ENCODE measurements at places on chromosomes 1 and 21. TPM values are rescaled to one million over a fixed set of nuclear protein-coding genes. Genes with fewer than 3 reads are reported as not detected.
A peak's percentile ranks its signal among the peaks of the same experiment; 100 is the strongest.

DNA sequence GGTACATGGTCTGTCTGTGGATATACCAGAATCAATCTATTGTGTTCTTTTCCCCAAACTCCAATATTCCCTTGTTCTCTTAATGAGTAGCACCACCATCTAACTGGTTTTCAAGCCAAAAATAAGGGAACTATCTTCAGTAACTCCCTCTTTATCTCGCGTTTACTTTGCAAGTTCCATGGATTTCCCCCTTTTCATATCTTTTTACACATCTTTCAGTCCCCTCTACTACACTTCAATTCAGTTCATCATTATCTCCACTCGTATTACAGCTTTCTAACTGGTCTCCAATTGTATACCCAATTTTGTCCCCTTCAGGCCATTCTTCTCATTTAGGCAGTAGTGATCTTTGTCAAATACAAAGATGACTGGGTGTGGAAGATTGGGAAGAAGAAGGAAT, 4.1 kb upstream of the TMCO1 start:
- no peak for DNase-seq

DNA sequence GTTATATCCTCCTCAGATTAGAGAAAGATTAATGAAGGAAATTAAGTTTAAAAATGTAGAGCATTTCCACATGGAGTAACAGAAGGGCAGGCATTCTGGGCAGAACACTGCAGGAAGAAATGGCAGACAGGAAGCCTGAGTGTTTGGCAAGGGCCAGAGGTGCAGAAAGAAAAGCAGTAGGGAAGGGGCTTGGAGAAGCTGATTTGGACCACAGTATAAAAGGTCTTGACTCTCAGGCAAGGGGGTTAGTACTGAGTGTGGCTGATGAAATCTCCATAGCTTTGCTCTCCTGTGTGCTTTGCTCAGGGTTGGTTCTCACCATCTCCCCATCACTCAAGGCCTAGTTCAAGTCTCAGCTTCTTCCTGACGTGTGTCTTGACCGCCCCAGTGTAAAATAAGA, 80.2 kb downstream of the SLC45A1 start:
- DNase-seq, result no peak

DNA sequence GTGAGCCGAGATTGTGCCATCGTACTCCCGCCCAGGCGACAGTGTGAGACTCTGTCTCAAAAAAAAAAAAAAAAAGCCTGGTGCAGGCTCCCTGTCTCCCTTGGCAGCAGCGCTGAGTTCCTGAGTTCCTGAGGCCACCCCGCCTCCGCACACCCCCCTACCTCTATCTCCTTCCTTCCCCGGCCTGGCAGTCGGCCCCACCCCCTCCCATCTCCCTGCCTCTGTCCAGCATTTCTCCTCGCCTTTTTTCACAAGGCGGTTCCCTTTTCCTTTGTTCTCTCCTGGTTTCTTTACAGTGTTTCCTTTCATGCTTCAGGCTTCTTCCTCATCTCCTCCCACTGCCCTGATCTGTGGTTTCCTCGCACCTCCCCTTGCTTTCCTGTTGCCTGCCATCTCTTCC, 2.7 kb downstream of the RORC start:
- no peak for DNase-seq

DNA sequence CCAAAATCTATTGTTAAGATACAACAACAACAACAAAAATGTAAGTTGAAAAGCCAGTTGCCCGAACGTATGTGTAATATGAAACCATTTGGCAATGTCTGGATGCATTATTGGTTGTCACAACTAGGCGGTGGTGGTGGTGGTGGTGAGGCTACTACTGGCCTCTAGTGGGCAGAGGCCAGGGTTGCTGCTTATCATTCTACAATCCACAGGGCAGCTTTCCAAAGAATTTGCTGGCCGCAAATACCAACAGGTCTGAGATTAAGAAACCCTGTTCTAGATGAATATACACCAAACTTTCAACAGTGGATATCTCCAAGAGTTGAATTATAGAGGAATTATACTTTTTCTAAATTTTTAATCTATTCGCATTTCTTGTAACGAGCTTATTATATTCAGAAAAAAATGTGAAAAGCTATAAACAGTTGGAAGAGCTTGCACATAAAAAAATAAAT, 26.8 kb upstream of the ZNF697 start:
- peak; percentile 36 for DNase-seq

The ZBTB21 gene
- 40.1 TPM for total RNA-seq

DNA sequence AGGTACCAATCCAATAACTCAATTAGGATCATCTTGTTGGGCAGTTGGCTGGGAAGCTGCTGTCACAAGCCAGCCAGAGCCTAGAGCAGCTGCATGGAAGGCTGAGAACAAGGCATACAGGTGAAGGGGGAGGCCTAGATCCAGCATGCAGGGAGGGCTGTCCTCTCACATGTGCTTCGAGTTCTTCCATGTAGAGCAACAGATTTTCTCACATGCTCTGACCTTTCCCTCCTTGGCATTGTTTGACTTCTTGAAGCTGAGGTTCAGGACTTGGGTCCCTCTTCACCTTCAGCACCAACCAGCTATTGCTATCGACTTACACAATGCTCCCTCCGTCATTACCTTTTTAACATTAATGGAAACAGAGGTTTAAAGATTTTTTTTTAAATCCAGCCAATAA, 257.7 kb downstream of the ATG4C start:
- DNase-seq, result no peak

- DNase-seq, result no peak
Measured at GRCh38 chr1:208208132-208208487, 36.1 kb downstream of the PLXNA2 start.

- no peak for DNase-seq
Measured at GRCh38 chr1:35406103-35406502, 137.6 kb downstream of the ZMYM4 start.

GRCh38 chr1:2983706-2984398, 37.4 kb upstream of the ACTRT2 start:
- DNase-seq, result no peak

The FLG2 gene
- not detected for total RNA-seq

GRCh38 chr1:154483941-154484803, 17.8 kb upstream of the TDRD10 start:
- no peak for DNase-seq

The PKLR gene
- not detected for total RNA-seq

DNA sequence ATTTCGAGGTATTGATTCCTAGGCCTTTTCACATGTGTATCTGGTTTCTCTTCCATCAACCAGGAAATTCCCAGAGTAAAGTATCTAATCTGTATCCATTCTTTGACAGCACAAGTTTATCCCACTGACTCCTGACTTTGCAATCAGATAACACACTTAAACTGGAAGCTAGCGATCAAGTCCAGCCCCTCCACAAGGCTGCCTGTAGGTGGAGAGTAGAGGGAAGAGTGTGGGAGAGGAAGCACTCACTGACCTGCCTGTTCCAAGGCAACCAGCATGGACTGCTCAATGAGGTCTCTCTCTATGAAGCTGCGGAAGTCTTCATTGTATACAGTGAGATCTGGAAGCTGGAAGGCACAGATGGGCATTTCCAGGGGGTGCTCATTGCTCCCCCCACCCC, 30.4 kb upstream of the MTMR11 start:
- DNase-seq, result no peak

The CD53 gene
- total RNA-seq, result 490 TPM

The MAB21L3 gene
- not detected for total RNA-seq

GRCh38 chr1:162292422-162292849, 84.2 kb downstream of the SPATA46 start:
- no peak for DNase-seq

- no peak for DNase-seq
Measured at GRCh38 chr21:45178971-45179370, 104.6 kb downstream of the ADARB1 start.

DNA sequence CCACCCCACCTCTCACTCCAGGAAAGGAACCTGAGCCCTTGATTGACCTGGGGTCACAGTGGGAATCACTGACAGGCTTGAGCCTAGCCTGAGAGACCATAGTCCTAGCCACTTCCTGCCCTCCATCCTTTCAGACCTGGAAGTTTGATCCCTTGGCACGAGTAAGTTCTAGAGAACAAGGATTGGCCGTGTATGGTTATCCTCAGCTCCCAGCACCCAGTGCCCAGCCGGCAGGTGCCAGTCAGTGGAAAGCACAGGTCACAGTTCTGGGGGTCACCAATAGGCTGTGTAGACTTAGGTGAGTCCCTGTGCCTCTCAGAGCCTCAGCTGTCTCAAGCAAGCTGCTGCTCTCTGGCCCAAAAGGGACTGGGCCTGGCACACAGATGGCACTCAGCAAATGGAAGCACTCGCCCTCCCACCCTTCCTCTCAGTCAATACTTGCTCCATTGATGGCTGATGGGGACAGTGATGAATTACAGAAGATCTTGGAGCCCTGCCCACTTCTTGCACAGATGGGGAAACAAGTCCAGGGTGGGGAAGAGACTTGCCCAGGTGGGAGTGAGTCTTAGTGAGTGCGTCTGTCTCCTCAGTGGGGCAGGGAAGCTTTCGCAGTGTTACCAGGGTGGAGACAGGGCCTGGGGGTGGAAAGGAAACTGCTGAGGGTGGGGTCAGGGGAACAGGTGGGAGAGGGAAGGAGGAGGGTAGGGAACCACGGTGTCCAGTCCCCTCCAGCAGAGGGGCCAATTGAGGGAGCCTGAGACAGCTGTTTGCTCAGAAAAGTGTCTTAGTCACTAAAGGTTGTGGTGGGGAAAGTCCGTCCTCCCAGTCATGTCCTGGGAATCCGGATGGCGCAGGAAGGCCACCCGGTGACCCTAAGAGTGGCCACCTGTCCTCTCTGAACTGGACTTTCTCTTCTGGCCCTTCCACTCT, 2.6 kb upstream of the KCNQ4 start:
- DNase-seq, result no peak

The RIMKLA gene
- total RNA-seq, result not detected

GRCh38 chr1:227038401-227038800, 98.3 kb downstream of the COQ8A start:
- no peak for DNase-seq

The IL6R gene
- 5.3 TPM for total RNA-seq

DNA sequence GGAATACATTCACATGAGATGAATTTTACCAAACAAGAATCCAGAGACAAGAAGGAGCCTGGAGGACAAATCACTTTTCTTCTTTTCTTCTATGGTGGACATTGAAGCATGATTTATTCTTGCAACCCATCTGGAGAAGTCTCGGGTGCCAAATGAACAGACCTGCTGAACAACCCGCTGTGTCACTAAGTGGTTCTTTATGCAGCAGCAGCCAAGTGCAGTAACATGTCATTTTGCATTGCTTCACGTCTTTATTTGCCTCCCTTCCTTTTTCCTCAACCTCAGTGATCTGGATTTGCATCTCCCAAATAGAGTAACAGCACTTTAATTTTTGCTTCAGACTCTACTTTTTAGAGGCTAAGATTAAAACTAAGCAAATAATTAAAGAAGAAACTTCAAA, 50.0 kb upstream of the TENT5C start:
- DNase-seq, result no peak

The HLX gene
- 7.7 TPM for total RNA-seq

All from B cell (primary cell).